ENCODE measurements at places on chromosomes 6 and 20.

- no peak for DNase-seq
Measured at GRCh38 chr6:25842526-25842925, 10.7 kb upstream of the SLC17A1 start.

DNA sequence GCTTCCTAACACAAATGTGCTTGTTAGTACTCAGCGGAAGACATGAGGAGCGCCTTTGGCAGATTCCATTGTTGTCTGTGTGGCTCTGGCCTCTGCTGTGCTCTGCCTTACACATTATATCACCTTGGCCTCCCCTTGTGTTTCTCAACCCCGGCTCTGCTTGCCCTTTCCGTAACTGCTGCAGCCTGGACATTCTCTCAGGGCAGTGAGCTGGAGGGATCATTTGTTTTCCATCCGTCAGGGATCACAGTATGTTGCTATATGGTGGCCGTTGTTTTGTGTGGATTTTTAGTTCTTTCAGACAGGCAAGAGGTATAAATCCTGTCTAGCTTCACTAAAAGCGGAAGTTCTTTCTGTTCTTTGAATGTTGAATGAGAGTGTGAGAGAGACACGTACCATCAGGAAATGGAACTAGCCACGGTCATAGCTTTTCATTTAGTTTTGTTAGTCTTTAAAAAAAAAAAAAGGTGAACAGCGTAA lies 175.1 kb downstream of the JARID2 start:
- no peak for DNase-seq

GRCh38 chr20:57957411-57958049 lies 247.7 kb upstream of the PMEPA1 start:
- DNase-seq, result no peak

DNA sequence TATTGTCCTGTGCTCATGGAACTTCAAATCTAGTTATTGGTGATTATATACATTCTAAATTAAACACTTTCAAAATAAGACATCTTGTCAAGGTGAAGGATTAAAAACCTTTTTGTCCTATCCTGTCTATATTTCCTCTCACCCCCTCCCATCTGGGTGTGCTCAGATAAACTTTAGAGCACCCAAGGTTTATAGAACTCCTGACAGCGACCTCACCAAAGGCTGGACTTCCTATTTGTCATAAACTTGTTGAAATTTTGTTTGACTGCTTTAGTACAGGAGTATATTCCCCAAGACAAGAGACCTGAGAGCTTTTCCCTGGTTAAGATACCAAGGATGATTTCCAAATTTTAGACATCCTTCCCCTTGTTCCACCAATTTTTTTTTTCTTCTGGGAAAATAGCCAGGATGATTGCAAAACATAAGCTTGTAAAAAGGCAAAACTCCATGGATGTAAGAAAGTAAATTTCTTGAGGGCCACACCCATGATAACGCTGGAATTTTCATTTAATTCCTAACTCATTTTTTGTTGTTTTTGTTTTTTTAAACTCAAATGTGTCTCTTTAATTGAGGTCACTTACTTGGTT lies 33.0 kb downstream of the CARMIL1 start:
- DNase-seq, result no peak

- no peak for DNase-seq
Measured at GRCh38 chr6:51983564-51983963, 103.8 kb downstream of the PKHD1 start.

GRCh38 chr6:145689529-145689928 lies 45.8 kb downstream of the EPM2A start:
- no peak for DNase-seq

DNA sequence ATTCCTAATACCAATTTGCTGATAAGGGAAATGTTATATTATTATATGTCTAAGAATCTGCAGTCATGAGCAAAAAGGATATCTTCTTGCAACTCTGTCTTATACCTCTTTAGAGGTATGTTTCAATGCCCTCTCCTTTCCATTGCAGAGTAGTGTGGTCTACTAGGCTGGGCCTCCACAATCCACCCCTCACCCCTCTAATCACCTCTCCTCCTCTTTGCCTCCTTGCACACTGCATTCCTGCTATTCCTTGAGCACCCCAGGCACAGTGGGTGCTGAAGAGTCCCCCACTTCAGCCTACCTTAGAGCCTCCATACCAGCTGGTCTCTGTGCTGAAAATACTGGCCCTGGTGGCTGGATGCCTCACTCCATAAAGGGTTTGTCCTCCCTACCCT lies 26.9 kb downstream of the ARMC2 start:
- no peak for DNase-seq

DNA sequence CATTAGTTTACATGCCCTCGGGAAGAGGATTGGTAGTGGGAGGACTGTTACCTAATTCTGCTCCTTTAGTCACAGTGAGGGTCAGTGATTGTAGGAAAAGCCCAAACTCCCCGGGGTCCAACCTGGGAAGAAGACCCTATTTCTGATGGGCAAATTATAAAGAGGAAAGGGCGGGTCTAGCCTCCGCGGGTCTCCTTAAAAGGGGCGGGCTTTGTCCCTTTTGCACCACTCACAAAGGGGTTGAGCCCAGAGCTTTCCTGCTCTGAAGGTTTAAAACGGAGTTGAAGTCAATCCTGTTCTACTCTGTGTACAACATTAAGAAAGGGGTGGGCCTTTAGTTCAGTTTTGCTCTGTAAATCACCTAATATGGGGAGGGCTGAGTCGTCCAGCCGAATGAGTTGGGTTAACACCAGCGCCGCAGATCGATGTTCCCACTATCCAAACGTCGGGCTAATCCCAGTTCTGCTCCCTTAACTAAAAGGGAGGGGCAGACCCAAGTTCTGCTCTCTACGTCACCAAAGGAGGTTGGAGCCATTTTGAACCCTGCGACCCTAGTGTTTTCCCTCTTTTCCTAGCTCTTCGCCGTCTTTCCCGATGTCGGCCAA lies 920 bp upstream of the RNF5 start:
- peak; percentile 54 for DNase-seq

DNA sequence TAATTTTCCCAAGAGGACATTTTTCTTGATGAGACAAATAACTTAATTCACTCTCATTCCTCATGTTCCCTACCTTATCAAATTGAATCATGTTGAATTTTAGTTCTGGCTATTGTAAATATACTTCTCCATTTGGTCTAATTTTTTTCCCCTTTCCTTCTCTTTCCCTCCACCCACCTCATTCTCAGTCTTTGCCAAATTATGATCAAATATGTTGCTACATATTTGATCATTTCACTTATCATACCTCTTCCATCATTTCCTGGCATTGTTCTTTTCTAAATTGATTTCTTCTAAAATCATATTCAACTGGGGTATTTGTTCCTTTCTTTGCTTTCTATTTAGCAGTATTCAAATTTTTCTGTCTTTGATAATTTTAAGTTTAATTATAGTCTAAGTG lies 52.3 kb downstream of the HDGFL1 start:
- DNase-seq, result no peak

GRCh38 chr6:160360955-160361354 lies 12.8 kb downstream of the SLC22A3 start:
- DNase-seq, result no peak

DNA sequence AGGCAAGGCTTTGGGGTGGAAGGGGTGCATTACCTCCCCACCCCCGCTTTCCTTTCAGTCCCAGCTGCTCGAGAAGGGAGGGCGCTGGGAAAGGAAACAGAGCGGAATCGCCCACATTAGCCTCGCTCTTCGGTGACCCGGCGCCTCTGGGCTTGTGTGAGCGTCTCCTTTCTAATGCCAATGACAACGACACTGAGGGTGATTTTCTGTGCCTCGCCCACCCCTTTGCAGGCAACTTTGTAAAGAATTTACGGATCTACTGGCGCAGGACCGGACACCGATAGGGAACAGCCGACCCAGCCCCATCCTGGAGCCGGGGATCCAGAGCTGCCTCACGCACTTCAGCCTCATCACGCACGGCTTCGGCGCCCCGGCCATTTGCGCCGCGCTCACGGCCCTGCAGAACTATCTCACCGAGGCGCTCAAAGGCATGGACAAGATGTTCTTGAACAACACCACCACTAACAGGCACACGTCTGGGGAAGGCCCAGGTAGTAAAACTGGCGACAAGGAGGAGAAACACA lies 24.3 kb downstream of the TFAP2B start:
- no peak for DNase-seq

DNA sequence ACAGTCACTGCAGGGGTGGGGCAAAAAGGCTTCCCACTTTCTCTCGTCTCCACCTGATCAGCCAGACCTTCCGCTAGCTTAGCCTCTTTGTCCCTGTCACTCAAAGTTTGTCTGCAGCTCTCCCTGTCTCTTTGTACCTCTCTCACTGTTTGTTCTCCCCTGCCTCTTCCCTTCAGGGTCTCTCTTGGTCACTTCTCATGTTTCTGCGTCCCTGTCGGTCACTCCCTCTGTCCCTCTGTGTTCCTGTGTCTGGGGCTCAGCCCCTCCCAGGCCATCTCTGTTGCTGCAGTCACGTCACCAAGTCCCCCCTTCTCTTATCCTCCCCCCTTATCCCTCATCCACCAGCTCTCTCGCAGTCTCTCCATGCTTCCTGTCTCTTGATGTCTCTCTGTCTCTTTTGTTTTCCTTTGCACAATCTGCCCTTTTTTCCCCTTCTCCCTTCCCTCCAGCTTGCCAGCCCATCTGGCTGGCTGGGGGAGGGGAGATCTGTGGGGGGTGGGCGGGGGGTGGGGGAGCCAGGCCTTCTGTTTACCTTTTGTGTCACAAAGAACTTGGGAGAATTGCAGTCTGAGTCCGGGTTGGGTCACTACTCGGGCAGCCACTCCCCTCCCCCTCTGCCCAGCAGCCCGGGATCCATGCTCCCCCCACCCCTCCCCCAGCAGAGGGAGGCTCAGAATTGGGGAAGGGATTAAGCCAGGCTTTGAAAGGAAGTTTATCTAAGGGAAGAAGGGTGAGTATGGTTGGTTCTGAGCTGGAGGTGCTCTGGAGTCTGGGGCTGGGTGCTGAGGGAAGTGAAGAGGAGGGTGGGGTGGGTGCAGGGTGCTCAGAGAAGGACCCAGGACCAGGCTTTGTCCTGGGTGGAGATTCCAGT lies 32.3 kb downstream of the FOXP4 start:
- DNase-seq, result no peak

DNA sequence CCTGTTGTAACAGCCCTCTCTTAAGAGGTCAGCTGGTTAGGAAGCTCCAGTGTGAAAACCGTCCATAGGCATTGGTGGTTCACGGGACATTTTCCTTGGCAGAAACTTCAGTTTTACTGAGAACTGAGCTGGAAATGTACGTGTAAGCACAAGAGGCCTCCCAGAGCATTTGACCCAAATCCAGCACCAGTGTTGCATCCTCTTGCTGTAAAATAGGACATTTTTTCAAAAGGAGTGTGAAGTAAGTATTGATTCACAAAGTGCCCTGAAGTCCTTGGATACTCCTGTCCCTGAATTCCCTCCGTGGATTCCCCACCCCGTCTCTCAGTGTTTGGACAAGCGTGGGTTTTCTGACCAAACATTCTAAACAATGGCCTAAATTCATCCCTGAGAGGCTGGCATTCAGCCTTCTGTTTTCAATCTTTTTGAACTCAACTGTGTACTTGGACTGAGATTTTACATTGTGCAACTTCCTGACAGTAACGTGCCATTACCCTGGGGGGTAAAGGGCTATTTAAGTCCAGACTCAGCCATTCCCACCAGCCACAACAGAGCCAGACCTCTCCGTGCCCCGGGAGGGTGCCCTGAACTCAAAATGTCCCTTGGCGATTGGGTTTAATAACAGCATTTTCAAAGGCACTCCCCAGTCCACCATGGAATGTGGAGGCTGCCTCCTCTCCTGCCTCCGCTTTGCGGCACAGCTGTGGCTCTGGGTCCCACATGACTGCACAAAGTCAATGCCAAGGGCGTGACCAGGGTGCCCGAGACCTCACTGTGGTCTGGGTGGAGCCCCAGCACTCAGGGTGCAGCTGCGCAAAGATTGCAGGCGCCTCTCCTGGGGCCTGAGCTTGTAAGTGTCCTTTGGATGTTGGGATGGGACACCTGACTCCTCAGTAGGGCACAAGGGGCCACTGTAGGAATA lies 92.7 kb upstream of the AFDN start:
- DNase-seq, result no peak

DNA sequence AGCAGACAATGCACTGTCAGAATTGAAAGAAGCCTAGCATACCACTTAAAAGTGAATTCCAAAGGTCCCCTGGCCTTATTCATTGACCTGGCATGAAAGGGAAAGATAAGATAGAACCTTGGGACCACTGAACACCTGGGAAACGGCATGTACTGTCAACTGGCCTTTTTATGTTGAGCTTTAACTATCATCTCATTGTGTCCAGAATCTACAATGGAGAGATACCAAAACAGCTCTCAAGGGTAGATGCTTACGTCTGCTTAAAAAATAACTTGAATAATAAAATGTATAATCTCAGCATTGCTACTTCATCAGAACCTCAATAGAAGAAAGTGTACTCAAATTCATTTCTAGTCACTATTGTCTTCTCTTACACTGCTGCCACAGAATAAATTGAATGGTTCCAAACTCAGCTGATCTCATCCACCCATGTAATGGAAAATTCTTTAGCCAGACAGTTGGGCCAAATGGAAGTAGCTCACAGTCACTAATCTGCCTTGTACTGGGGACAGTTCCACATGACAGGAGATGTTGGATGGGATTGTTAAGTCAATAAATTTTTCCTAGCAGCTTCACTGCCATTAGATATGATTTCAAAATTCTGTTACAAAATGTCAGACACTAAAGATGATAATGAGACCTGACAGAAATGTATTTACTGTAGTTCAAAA lies 93.8 kb downstream of the MLIP start:
- DNase-seq, result no peak

GRCh38 chr6:158770533-158771330 lies 48.4 kb downstream of the EZR start:
- DNase-seq, result no peak

- no peak for DNase-seq
Measured at GRCh38 chr6:137226697-137227096, 7.5 kb upstream of the IFNGR1 start.

DNA sequence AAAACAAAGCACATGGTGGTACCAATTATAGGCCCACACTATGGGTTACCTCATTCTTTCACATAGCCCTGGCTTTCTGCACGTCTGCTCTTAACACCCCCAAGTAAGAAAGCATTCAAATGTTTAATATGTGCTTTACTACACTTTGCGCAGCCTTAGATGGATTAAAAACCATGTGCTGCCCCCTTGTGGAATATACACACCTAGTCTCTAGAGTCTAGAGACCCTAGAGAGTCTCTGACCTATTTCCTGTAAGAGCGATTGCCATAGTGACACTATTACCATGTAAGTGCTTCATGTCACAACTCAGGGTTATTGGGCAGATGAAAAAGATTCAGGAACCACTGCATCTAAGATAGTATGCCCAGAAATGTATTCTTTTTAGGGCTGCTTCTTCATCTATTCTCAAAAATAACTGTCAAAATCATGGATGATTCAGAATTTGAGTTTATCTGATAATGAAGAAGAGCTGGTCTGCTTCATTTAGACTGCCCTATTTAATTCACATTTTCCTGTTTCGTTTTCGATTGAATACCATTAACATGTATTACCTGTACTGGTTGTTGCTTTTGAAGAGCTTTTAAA lies 186.3 kb downstream of the ADGB start:
- peak; percentile 61 for DNase-seq

GRCh38 chr6:139330826-139331500 lies 39.2 kb upstream of the TXLNB start:
- DNase-seq, result no peak

Data from activated CD4-positive, alpha-beta T cell treated with anti-CD3 and anti-CD28 coated beads, Interleukin-2, amount 10 ng/mL, durations not matched to agents 7 days and 5 days (primary cell).